ENCODE measurements at places on chromosomes 13 and 19. TPM values are rescaled to one million over a fixed set of nuclear protein-coding genes. Genes with fewer than 3 reads are reported as not detected.

CYP2A7 gene
- not detected for total RNA-seq

SHD gene
- not detected for total RNA-seq

GNG8 gene
- not detected for total RNA-seq

DPF1 gene
- total RNA-seq: not detected

C13orf42 gene
- total RNA-seq: not detected

KLK4 gene
- not detected for total RNA-seq

ZNF208 gene
- total RNA-seq: 13.8 TPM

FRY gene
- total RNA-seq: 52.8 TPM

ATP8A2 gene
- total RNA-seq: 1.0 TPM

FFAR3 gene
- not detected for total RNA-seq

ERICH6B gene
- not detected for total RNA-seq

THSD8 gene
- total RNA-seq: not detected

ZNF728 gene
- 5.4 TPM for total RNA-seq

MPND gene
- 7.7 TPM for total RNA-seq

IRF2BP1 gene
- 26.5 TPM for total RNA-seq

GPR12 gene
- total RNA-seq: 0.32 TPM

SIGLEC5 gene
- total RNA-seq: not detected

PRDX2 gene
- 150 TPM for total RNA-seq

ODAD3 gene
- 0.59 TPM for total RNA-seq

- no peak for DNase-seq
These were observed at the start of gene KMT2B for GRCh38 chr19:35717665-35718344. Gene KMT2B, plus strand, starts transcription at chr19:35718003. Its CDS starts 16 bp downstream, at chr19:35718019.

- no peak for DNase-seq
These were observed 27.9 kb downstream of the CPAMD8 start for GRCh38 chr19:16998635-16999194.

- no peak for DNase-seq
These were observed 322.7 kb downstream of the FOXO1 start for GRCh38 chr13:40343550-40344269.

DNA sequence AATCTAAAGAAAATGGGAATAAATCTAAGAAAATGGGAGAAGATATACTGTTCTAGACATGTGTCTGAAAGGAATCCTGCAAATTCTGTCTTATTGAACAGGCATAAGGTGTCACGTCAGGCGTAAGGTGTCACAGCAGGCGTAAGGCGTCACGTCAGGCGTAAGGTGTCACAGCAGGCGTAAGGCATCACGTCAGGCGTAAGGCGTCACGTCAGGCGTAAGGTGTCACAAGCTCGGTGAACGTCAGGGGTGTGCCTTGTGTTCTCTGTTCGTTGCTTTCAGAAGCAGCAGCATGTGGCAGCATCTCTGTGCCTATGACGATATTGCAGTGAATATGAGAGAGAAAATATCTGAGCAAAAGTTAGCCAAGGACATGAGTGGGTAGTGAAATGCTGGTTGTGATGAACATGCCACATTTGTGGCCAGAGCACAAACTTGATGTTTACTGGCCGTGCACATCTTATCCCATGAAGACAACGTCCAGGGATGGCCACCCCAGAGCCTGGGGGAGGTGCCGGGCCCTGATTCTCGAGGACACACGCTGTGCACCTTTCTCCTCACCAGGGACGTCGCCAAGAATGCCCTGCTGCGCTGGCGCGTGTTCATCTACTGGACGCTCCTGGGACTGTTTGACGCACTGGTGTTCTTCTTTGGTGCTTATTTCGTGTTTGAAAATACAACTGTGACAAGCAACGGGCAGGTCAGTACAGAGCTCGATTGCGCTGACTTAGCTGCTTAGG lies 107.0 kb upstream of the MCF2L start:
- no peak for DNase-seq

DNA sequence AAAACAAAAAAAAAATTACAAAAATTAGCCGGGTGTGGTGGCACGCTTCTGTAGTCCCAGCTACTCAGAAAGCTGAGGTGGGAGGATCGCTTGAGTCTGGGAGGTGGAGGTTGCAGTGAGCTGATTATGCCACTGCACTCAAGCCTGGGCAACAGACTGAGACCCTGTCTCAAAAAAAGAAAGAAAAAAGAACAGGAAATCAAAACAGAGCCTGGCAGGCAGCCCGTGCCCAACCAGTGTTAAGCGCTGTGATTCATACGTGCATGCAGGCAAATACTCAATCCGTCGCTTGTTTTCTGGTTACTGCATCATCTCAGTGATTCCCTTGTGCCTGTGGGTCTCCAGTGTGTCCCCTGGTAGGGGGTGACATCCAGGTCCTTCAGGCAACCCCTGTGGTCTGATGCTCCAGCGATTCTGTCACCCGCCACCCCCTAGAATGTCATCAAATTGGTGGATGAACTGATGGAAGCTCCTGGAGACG lies 18.1 kb downstream of the DDX39A start:
- DNase-seq: no peak

DNA sequence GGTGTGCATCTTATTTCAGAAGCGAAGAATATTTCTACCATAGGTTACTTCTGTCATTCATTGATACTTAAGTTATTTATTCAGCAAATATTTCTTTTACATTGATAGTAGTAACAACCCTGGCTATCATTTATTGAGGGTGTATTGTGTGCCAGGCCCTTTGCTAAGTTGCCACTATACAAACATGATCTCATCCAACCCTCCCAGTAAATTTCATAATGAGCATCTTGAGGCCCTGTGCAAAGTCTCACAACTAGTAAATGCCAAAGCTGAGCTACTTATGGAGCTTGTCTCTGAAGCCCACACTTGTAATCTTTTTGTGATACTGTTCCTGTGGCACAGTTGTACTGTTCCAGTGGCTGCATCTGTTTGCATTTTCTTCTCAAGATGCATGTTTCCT lies 36.1 kb downstream of the RNASEH2B start:
- DNase-seq: no peak

- DNase-seq: no peak
These were observed 5.8 kb downstream of the TEAD2 start for GRCh38 chr19:49356382-49356781.

GRCh38 chr19:18742838-18743783 lies 48.0 kb downstream of the COMP start:
- DNase-seq: no peak

DNA sequence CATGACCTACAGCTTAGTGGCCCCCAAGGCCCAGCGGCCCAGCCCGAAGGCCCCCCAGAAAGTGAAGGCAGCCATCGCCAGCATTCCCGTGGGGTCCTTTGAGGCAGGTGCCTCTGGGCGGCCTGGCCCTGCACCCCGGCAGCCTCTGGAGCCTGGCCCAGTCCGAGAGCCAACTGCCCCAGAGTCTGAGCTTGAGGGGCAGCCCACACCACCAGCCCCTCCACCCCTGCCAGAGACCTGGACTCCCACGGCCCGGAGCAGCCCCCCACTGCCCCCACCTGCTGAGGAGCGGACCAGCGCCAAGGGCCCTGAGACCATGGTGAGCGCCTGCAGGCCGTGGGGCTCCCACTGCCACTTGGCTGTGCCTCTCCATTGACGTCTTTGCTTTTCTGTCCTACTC lies 9.0 kb upstream of the PRR19 start:
- no peak for DNase-seq

DNA sequence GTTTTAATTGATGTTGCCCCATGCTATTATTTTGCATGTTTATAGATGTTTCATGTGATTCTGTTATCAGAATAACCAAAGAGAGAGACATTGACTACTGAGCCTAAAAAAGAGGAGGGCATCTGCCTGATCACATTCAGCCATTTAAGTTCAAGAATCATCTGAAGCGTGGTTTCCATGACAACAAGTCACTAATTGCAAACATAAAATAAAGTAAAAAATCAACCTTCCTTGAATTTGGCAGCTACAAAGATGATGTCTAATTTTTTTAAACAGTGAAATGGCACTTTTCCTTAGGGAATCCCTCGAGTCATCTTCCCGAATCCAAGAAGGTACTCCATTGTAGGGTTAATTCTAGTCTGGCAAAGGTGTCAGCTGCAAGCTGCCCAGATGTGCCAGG lies 884.2 kb downstream of the DIAPH3 start:
- no peak for DNase-seq

DNA sequence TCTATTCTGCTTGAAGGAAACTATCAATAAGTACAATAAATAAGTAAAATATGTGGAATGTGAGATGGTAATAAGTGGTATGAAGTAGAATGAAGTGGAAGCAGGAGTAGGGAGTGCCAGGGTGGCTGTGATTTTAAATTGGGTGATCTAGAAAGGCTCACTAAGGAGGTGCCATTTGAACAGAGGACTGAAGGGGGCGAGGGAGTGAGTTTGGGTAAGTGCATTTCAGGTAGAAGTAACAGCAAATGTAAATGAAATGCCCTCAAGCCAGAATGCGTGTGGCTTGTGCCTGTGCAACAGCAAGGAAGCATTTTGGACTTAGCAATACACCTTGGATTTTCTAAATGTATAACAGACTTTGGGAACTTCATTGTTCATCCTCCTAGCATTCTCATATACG lies 77.1 kb downstream of the CCNA1 start:
- DNase-seq: no peak

DNA sequence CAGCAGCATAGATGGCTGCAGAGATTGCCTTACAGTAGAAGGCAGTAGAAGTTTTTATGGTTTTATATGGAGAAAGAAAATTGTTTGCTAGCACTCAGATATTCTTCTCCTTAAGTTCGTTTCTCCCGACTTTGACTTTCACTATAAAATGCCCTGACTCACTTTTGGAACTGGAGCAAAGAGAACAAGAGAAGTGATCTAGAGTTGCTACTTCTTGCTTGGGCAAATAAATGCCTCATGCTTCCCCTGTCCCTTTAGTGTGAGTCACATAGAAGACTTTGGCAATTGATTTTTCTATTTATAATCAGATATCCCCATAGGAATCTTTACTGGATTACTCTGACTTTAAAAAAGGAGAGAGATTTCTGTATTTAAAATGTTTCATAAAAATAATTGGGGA lies 46.9 kb downstream of the ITGBL1 start:
- DNase-seq: no peak

DNA sequence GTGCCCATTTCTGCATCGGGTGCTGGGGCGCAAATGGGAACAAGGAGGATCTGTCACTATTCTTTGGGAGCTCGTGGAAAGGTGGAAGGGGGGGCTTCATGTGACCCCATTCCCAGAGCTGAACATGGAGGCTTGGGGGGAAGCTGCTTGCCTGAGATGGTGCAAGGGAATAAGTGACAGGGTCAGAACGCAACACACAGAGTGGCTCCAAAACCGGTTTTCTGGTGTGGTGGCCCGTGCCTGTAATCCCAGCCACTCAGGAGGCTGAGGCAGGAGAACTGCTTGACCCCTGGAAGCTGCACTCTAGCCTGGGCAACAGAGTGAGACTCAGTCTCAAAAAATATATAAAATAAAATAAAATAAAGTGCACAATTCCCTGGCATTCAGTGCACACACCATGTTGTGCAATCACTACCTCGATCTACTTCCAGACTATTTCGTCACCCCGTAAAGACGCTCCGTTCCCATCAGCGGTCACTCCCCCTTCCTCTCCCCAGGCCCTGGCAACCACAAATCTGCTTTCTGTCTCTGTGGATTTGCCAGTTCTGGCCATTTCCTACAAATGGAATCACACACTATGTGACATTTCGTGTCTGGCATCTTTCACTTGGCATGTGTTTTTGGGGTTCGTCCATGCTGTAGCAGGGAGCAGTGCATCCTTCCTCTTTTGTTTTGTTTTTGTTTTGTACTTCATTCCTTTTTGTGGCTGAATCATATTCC lies 18.2 kb upstream of the COMP start:
- DNase-seq: no peak
